Mesothelial cell of epicardium (in vitro differentiated cells): ENCODE measurements at places on chromosomes 2 and 18. TPM values are rescaled to one million over a fixed set of nuclear protein-coding genes. Genes with fewer than 3 reads are reported as not detected.

PSTPIP2 gene
- total RNA-seq, result 10.6 to 12.7 TPM (median 11.8 TPM) in 3 replicates

- no peak for DNase-seq
Observed at GRCh38 chr18:3447068-3447894, 2.7 kb upstream of the TGIF1 start.

DNA sequence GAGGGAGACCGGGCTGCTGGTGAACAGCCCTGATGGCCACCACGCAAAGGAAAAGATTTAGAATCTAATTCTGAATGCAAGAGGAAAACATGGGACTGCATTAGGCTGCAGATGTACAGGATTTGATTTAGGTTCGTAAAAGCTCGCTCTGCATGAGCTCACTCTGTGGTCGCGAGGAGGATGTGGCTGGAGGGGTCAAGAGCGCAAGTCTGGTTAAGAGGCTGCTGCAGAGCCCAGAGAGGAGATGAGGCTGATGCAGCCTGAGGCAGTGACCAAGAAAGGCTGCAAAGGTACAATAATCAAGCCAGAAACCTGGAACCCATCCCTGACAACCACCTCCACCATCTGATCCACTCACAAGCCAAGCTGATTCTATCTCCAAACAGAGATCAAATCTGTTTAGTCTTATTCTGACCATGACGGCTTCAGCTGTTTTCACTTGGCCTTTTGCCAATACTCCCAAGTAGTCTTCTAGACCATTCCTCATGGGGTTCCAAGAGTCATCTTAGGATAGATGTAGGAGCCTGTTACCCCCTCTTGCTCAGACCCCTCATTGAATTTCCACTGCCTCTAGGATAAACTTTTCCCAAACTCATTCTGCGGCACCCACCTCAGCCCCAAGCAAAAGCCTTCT lies 58.9 kb upstream of the ARL4C start:
- DNase-seq, result no peak

GRCh38 chr2:110873056-110873502 lies 140.7 kb downstream of the ACOXL start:
- no peak for DNase-seq

DNA sequence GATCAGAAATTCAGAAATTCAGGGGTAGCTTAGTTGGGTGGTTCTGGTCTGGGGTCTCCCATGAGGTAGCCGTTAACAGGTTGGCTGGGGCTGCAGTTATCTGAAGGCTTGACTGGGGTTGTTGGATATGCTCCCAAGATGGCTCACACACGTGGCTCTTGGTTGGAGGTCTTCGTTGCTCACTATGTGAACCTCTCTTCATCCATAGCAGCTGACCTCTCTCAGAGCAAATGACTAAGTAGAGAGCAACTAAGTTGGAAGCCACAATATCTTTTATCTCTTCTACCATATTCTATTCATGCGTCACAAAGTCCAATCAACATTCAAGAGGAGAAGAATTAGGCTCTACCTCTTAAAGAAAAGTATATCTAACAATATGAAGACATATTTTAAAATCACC lies 38.7 kb upstream of the SERTAD2 start:
- no peak for DNase-seq

DNA sequence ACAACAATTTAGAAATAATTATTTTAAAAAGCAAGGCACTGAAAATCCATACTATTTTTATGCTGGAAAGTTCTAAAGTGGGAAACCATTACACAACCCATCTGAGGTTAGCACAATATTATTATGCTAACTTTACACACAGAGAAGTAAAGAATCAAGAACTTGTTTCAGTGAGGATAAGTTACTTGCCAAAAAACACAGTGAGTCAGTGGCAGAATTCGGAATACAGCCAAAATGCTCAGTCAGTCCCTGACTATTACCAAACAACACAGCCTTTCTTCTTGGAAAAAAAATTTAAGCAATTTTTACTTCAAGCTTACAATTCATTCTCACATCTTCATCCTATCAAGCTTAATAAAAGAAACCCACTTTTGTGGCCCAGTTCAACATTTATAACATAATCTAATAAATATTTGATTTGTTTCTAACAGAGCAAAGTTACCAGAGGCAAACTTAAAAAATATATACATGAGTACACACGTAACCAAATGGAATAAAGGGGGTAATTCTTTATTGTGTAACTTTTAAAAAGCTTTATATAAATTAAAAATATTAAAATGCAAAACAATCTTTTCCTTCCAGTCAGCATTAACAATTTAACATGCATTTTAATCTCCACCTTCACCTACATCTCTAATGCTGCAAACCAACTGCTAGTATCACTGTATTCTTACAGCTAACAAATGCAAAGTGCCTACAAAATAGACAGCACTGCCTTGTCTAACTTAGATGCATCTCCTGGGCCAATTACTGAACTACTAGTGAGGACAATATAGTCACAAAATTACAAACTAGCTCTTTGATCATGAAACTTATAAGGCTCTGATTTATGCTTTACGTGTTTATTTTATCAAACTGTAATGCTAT lies 55.2 kb downstream of the CCDC88A start:
- no peak for DNase-seq

GRCh38 chr2:133175926-133176325 lies 392.3 kb downstream of the NCKAP5 start:
- DNase-seq, result no peak

DNA sequence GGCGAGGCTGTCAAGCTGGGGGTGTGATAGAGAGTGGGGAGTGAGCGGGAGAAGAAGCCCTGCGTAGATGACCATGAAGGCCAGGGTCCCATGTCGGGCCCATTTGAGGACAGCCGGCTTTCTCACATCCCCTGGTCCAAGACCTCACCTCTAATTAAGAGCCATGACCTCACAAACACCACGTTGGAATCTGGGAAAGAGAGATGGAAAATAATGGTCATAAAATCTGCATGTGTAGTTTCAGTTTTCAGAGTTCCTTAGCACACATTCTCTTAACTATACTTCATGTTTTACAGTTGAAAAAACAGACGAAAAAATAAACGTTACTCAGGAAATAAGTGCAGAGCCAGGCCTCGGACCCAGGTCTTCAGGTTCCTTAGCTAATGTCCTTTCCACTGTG lies 244.8 kb upstream of the SIX2 start:
- no peak for DNase-seq
